ENCODE measurements at places on chromosomes 1 and 21.

GRCh38 chr21:41068496-41068895 lies 99.5 kb upstream of the BACE2 start:
- peak; percentile 60 for DNase-seq

GRCh38 chr1:98053471-98054366 lies 132.9 kb upstream of the DPYD start:
- DNase-seq, result peak; percentile 84

- no peak for DNase-seq
These were observed 279.5 kb upstream of the NR5A2 start for GRCh38 chr1:199747984-199748383.

DNA sequence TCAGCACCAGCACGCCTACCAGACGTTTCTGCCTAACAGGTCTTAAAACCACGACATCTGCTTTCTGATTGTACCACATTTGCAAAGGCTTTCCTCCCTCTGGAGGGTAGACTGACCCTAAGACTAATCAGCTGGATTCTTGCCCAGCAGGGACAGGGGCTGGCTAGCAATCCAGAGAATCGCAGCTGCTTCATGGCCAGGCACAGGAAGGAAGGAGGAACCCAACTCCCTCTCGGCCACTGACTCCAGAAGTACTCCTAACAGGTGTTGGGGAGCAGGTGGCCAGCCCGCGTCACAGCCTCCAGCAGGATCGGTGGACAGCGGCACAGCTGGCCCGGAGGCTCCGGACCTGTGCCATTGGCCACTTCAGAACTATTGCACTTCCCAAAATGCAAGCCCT lies 180.8 kb downstream of the NPHP4 start:
- DNase-seq, result no peak

DNA sequence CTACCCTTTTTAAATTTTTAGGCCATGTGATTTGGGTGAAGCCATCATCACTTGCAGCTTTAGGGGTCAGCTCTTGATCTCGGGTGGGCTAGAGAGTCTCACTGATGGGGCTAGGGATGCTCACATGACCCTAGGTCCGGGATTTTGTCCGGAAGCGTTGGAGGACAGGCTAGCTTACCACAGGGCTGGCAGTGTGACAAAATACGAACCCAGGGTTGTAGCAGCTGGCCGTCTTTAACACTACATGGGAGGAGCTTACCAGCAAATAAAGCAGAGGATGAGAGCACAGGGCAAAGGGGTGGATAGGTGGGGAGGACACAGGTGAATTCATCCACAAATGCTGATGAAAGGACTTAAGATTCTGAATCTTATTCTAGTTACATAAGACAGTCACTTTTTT lies 21.9 kb downstream of the GPR161 start:
- no peak for DNase-seq

- DNase-seq, result no peak
These were observed 4.4 kb downstream of the NDUFS2 start for GRCh38 chr1:161206411-161207140.

- DNase-seq, result no peak
These were observed 207.5 kb downstream of the MATN1 start for GRCh38 chr1:30515755-30516484.

DNA sequence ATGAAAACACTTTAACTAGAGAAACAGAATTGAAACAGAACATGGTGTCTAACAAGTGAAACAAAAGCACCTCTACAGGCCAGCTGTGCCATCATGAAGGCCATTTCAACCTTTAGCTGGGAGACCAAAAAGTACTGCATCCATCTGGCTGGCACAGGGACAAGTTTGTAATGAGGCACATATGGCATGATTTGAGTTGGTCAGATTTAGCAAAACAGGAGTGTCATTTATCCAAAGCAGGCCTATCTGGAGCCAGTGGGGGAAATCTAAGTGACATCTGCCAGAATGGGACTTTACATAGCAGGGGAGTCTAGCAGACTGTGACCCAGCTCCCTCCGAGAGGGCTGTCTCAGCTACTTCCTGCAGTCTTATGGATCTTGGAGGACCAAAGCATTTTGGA lies 51.9 kb downstream of the DNTTIP2 start:
- DNase-seq, result no peak

- DNase-seq, result peak; percentile 44
These were observed 71.2 kb downstream of the VWA5B1 start for GRCh38 chr1:20361805-20362381.

- no peak for DNase-seq
These were observed 47.3 kb upstream of the CTBS start for GRCh38 chr1:84621553-84621952.

GRCh38 chr1:100065183-100065968 lies 67.4 kb downstream of the SASS6 start:
- no peak for DNase-seq

GRCh38 chr1:43867976-43868740 lies 65.4 kb upstream of the ARTN start:
- peak; percentile 44 for DNase-seq

- DNase-seq, result peak; percentile 85
These were observed 16.6 kb upstream of the ZSCAN20 start for GRCh38 chr1:33455539-33456501.

GRCh38 chr1:8166406-8166805 lies 140.3 kb upstream of the ERRFI1 start:
- no peak for DNase-seq

GRCh38 chr1:235043234-235043633 lies 85.4 kb downstream of the TOMM20 start:
- no peak for DNase-seq

- no peak for DNase-seq
These were observed 29.9 kb downstream of the PMVK start for GRCh38 chr1:154906621-154907081.

DNA sequence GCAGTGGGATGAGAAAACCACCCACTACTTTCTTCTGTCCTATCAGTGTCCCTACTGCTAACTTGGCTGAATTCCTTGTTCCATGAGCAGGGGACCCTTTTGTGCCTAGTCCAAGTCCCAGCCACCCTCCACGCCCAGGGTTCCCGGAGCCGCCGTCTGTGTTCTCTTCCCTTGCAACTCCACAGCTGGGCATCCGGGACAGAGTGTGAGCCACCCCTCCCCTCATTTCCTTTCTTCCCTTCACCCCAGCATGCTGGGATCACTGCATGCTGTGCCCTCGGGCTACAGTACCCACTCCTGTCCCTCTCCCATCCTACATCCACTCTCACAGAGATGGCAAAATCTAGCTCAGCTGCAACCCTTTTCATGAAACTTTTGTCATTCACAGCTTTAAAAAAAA lies 44.5 kb downstream of the PGBD5 start:
- DNase-seq, result no peak

GRCh38 chr1:169427081-169427641 lies at the start of gene CCDC181:
Gene CCDC181 (minus strand): TSS chr1:169427474. CDS start chr1:169424927, 2,547 bp downstream.
- DNase-seq, result peak; percentile 77

GRCh38 chr1:16464917-16465625 lies 24.5 kb downstream of the NECAP2 start:
- peak; percentile 7 for DNase-seq

GRCh38 chr1:158638146-158638545 lies 33.1 kb downstream of the OR10Z1 start:
- DNase-seq, result no peak

DNA sequence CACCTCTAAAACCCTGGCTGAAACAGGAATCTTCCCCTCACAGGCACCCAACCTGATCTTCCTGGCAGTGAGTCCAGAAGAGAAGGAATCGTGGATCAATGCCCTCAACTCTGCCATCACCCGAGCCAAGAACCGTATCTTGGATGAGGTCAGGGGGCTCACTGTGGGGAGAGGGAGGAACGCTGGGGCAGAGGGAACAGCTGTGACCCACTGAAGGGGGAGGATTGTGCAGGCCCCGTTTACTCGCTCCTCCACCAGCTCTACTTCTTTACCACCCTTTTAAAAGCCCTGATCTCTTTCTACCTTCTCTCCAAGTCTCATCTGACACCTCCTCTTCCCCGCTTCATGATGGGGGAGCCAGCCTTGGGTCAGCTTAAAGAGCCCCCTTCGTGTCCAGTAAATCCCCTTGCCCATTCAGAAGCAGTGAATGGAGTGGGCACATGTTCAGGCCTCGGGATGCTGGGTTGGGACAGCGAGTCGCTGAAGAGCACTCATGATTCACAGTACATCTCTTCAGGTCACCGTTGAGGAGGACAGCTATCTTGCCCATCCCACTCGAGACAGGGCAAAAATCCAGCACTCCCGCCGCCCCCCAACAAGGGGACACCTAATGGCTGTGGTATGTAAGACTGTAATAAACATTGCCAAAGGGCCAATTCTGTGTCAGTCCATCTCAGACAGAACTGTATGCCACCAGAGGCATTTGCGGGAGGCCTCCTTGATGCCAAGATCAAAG lies 7.3 kb downstream of the PLEKHO1 start:
- peak; percentile 78 for DNase-seq

- no peak for DNase-seq
These were observed 40.1 kb upstream of the COL6A2 start for GRCh38 chr21:46057710-46058241.

DNA sequence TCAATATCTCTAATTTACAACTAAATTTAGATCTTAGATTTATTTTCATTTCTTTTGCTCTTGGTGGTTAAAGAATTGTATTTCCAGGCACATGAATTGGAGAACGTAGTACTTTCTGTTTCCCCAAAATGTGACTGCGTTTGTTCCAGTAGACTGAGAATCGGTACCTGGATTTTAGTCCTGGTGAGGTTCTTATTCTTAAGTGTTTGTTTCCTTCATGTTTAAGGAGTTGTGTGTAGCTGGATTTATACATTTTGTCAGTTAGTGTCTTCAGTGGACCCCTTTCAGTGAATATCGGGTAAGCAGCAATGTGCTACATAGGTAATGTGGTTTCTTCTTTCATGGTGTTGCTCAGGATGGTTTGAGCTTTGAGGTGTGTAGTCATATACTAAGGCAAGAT lies 6.8 kb downstream of the MIER1 start:
- no peak for DNase-seq

GRCh38 chr1:165886983-165887382 lies 59.6 kb downstream of the UCK2 start:
- DNase-seq, result no peak

DNA sequence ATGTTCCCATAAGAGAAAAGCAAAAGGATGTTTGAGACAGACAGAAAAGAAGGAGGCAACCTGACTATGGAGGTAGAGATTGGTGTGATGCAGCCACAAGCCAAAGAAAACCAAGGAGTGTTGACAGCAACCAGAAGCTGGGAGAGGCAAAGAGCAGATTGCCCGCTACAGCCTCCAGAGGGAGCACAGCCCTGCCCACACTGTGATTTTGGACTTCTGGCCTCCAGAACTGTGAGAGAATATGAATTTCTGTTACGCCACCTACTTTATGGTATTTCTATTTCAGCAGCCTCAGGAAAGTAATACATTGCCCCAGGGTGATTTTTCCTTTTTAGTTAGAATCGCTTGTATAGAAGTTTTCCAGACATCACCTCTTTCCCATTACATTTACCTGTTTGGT lies 28.4 kb downstream of the SLAMF6 start:
- DNase-seq, result no peak

DNA sequence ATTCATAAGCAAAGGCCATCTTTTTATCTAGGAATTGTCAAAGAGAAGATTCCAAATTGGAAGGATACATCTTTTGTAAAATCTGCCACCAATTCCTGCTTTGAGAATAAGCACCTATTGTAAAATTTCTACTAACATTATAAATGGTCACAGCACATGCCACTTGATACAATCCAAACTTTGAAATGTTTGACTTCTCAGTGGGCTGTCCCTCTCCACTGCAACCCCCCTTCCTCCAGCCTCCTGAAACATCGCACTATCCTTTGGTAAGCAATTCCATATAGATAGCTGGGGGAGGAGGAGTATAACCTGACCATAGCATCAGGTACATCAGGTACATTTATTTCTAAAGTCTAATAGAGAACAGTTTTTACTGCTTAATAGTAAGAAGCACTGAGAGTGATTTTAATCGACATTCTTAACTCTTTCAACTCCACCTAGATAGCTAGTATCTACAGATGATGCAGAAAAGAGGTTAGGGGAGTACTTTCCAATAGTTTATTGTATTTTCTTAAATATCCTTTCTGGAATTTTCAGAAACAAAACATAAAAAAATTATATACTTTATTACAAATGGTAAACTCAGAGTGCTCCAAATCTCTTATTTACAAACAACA lies 2.9 kb downstream of the JUN start:
- DNase-seq, result no peak

DNA sequence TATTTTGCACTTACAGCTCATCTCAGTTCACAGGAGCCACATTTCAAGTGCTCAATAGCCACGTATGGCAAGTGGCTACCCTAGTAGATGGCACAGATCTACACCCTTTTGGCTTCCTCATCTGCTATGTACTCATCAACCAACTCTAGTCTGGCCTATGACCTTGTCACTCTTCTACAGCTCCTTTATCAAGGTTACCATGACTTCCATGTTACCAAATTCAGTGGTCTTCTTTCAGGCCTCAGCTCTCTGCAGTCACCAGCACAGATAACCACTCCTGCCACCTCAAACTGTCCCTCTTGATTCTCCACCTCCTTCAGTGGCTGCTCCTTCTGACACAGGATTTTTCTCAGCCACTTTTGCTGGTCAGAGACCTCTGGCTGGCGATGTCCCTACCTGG lies 11.7 kb upstream of the USP48 start:
- no peak for DNase-seq

DNA sequence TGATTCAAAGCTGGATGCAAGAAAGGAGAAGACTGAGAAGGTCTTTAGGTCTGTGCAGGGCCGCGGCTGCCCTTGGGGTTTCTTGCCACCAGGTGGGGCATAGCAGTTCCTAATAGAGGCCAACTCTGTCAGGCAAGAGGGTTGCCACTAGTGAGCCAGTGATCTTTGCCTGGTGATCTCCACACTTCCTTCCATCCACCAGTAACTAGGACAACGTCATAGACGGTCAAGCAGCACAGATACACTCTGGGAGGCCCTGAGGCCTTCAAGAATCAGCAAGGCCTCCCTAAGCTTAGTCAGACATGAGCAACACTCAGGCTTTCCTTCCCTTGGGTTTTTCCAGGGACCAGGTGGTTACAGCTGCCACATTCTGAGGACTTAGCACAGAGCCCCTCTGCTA lies 32.9 kb upstream of the ATP2B4 start:
- DNase-seq, result peak; percentile 28

DNA sequence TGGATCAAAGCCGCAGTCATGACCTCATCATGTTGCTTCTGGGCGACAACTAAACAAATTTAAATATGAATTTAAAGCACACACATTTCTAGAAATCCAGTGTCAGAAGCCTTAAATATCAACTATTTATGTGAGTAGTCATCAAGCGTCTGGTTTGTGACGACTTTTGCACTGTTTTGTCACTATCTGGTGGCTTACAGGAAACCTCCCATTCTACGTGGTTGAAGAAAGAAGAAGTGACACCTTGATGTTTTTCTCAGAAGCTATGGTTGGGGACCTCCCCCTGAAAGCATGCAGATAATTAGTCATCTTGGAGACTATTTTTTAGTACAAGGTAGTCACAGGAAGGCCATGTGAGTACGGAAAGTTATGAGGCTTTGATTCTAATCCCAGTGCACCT lies 58.5 kb downstream of the TENT5C start:
- DNase-seq, result no peak

DNA sequence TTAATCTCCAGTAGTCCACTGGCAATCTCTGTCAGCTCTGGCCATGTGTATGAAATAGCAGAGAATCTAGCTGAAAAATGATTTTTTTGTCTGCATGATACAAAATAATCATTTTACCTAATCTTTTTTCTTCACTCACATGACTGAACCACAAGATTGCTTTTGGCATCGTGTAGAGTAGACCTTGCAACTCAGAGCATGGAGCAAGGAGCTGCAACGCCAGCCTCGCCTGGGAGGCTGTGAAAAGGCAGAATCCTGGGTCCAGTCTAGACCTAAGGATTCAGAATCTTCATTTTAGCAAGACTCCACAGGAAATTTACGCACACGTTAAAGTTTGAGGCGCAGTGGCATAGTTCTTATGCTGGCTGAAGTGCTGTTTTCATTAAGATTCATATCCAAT lies 40.2 kb downstream of the TOMM20 start:
- DNase-seq, result no peak

All from fibroblast of skin of right biceps (primary cell).